ENCODE measurements at places on chromosomes 6 and 20.

GRCh38 chr20:54590856-54591255 lies 115.5 kb downstream of the DOK5 start:
- no peak for DNase-seq

GRCh38 chr20:24001712-24002405 lies 13.3 kb upstream of the GGTLC1 start:
- DNase-seq, result no peak

DNA sequence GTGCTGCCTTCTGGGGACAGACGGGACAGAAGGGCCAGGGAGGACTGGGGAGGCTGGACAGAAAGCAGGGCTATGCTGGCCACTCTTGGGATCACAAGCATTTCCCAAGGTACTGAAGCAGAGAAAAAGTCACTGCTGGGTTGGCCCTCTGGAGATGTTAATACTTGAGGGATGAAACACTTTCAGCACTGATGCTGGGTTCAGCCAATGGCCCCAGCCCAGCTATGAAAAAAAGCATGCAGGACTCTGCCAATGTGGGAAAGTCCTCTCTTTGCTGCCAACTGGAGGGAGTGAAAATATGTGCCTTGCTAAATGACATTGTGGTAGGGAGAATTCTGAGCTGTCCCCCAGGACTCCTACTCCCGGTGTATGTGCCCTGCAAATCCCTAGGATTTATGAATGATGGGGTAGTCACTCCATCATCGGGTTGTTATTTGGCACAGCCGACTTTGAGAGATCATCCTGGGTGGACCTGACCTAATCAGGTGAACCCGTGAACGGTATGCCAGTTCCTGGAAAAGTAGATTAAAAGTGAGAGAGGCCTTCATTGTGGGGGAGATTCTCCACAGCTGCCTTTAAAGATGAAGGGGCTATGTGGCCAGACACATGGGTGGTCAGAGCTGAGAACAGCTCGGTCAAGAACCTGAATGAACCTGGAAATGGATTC lies 119.9 kb upstream of the TRAF3IP2 start:
- DNase-seq, result no peak

GRCh38 chr6:7726416-7727085 lies 652 bp downstream of the BMP6 start:
- DNase-seq, result no peak

DNA sequence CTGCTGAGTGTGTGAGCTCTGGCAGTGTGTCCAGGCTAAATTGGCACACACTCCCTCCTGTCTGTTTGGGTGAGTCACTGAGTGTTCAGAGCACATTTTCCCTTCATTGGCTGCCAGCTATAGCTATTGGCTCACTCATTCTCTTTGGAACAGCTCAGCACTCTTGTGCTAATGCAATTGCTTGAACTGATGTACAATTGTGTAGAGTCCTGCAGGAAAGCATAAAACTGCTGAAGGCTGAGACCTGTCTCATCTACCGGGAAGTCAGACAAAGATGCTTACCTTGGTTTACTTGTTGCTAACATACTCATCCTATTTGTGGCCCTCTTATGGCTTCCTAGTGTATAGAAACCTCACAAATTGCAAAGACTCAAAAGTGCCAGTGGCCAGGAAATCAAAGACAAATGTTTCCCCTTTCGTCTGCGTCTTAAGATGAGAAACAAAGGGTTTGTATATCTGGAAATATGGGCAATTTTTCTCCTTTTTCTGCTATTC lies 351.0 kb downstream of the BCKDHB start:
- peak; percentile 64 for DNase-seq

DNA sequence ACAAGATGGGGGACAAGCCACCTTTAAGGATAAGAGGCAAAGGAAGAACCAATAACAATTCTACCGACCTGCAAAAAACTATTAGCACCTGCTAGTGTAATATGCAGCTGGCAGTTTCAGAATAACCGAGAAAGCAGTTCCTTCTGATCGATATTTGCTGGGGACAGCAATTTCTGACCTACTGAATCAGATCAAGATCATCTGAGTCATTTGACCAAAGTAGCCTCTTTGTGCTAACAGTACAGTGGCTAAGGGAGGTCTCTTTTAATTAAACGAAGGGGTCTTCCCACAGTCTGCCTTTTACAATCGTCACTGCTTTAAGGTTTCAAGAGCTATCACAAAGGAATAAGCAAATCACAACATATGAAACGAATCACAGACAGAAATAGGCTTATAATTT lies 318.9 kb downstream of the BTBD9 start:
- no peak for DNase-seq

DNA sequence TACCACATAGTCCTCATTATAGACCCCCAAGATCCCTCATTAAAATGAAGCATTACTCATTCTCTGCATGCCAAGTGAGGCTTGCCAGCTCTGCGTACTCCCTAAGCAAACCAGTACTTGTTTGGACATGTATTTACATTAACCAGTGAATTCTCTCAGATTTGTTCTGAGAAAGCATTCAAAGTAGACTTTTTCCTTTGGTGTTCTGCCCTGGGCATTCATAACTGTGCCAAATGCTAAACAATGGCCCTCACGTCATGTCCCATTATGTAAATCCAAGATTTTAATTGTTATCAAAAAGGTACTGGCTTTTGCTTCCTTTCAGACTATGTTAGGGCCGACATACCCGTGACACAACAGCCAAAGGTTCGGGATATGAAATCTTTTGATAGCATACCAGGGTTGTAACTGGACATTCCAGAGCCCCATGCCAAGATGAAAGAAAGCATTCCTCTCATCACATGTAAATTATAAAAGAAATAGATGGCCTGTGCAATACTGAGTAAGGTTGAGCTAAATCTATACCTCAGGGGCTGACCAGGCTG lies 164.2 kb downstream of the ADAT2 start:
- no peak for DNase-seq

DNA sequence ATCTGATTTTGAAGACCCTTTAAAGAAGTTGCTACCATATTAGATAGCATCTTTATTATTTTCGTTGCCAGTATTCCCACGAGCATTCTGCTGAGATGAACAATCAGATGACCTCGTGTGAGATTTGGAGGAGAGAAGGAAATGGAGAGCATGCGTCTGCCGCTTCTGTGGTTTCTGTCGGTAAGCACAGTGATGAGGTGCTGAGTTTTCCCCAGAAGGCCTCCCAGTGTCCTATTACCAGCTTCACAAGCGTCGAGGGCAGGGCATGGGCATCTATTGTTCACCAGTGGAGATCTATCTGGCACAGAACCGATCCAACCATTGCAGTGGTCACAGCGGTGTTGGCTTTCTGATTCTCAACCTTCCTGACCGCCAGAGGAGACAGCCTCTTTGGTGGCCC lies 29.4 kb downstream of the TRAF3IP2 start:
- DNase-seq, result no peak

GRCh38 chr20:19129306-19129705 lies 83.1 kb upstream of the SLC24A3 start:
- no peak for DNase-seq

DNA sequence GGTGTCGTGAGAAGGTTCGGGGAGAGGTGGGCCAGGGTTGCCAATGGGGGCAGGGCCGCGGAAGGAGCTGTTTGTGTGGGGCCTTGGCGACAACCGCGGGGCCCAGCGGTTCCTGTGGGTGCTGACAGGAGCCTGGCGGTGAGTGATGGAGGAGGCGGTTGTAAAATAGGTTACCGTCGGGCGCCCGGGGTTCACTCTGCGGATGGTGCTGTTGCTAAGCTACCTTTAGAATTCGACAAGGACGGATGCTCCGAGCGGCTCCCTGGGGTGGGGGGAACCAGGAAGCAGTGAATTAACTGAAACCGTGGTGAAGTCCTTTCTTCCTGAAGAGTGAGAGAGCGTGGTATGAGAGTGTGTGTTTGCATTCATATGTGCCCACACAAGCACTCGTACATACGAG lies 61.7 kb downstream of the CDH22 start:
- no peak for DNase-seq

- DNase-seq, result peak; percentile 63
Observed at GRCh38 chr20:61120595-61121515, 131.2 kb upstream of the CDH4 start.

DNA sequence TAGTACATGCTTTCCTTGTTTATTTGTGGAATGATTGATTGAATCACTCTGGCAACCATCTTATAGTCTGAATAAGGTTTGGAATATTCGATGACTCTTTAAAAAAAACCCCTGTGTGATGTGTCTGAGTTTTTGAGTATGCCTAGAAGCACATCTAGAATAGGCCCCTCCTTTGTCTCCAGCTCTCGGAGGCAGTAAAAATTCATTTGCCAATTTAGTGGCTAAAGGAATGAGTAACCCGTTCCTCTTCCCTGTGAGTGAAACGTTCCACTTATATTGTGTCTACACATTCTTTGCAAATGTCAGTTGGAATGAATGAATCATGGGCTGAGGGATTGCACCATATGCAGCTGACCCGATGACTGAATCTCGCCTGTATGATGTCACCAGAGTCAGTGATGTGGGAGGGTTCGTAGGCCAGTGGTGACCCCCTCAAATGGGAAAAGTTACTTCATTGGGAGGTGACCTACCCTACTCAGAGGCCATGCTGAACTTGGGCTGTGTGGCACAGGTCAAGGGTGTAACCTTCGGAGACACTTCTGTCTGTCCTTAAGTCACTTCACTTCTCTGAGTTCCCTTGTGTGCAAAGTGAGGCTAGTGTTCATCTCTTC lies 21.6 kb downstream of the MOCS3 start:
- no peak for DNase-seq

DNA sequence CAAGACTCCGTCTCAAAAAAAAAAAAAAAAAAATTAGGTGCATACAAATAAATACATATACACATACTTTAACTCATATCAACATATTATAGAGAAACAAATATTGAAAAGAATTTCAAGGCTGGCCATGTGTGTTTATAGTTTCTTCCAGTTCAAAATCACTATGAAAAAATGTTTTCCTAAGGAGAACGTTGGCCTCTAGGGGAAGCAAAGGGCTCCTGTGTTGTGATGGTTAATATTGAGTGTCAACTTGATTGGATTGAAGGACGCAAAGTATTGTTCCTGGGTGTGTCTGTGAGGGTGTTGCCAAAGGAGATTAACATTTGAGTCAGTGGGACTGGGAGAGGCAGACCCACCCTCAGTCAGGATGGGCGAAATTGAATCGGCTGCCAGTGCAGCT lies 182.0 kb upstream of the AGPAT4 start:
- DNase-seq, result no peak
